ENCODE measurements at places on chromosomes 4 and X.

- DNase-seq: no peak
These were observed 6.7 kb upstream of the CD38 start for GRCh38 chr4:15771216-15772058.

DNA sequence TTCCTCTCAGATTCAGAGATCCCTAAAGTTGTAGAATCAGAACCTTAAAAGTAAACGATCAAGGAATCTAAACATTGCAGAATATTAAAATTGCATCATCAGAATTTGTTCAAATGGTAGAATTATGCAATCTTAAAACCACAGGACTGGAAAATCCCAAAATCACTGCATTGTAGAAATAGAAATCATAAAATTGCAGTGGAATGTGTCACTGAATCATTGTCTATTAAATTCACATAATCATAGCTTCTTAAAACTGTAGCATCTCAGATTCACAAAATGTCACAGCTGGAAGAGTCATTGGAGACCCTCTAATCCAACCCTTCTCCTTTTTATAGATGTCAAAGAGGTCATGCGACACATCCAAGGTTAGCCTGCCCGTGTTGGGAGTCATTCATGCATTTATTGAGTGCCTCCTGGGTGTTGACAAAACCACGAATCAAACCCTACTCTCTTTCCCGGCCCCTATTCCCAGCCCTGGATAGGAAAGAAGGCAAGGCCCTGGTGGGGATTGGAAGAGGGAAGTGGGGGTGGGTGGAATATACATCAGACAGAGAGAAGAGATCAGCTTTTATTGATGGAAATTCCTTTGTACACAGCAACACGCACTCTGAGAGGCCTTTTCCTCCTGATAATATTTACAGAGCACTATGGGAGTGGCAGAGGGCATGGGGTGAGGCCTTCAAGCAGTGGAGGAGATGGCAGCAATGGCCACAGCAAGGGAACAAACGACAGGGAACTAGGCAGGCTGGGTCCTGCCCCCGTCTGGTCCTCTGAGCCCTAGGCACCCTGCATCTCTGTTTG, 15.4 kb downstream of the IQSEC2 start:
- DNase-seq: no peak

GRCh38 chrX:50963842-50964241, 53.3 kb downstream of the BMP15 start:
- no peak for DNase-seq

- no peak for DNase-seq
These were observed 49.8 kb downstream of the TBCK start for GRCh38 chr4:106266201-106266600.

- no peak for DNase-seq
These were observed 29.0 kb upstream of the UBE2K start for GRCh38 chr4:39668887-39669286.

DNA sequence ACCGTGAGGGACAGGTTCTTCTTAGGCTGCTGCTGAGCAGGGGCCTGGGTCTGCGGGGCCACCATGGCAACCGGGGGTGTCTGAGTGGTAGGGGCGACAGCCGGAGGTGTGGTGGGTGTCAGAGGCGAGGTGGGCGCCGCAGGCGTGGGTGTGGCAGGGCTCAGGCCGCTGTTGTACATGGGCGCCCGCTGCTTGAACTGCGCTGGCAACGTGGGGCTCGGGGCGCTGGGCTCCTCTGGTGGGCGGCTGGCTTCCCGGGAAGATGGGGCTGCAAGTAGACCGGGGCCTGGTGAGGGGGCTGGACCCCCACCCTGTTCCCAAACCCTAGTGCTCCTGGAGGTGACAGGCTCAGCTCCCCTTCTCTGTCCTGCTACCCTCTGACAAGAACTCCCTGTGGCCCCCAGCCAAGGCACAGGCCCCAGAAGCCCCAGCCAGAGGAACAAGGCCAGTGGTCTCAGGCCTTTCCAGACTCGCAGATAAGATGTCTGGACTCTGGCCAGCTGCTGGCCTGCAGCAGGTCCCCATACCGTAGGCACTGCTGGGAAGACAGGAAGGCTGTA, 24.8 kb downstream of the NELFA start:
- DNase-seq: no peak

DNA sequence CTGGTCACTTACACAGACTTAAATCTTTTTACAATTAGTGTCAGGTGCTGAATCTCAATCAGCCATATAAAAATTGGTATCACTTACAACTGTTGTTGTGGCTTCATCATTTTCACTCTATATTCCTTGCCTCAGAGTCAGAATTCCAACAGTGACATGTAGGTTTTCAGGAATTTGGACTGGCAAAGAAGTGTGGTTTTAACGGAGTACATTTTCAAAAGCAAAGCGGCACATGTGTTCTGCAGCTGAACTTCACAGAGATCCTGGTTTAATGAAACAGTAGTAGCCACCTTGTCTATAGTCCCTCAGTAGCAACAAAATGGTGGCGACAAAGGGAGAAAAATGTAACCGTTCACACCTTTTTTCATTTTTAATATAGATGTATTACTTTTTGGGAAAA, 486.6 kb downstream of the FAT4 start:
- DNase-seq: no peak

GRCh38 chrX:13473442-13474163, 95.8 kb upstream of the EGFL6 start:
- no peak for DNase-seq

DNA sequence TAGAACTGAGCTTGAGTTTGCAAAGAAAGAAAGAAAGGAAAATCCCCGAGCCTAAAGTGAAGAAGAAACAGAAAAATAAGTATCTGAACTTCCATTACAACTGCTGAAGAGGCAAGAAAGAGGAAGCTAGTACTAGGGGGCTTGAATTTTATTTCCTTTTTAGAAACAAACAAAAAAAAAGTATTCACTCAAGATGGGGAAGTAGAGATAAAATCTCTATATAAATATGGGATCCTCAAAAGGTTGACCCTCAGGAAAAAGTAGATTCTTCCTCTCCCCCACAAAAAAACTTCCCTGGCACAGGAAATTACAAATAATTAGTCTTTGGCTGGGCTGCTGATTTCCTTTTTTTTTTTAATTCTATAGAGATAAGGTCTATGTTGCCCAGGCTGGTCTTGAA, 16.0 kb downstream of the LRBA start:
- no peak for DNase-seq

DNA sequence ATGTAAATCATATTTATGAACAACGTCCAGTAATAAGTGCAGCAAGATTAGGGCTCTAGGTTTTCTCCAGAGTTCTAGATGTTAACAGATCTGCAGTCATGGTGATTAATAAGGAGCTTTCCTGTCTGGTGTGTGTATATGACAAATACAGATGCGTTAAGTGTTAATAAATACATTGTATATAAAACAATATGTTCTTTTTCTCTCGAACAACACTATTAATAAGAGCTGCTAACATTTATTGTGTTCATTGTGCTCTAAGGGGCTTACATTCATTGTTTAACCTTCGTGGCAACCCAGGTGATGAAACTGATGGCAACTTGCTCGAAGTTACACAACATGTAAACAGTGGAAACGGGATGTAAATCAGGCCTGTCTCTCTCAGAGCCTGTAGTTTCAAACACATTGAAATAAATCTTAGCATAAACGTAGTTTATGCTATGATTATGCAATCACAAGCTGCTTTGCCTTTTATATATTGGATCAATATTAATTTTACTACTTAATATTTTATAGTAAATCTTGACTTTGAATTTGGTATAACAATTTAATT, 547 bp upstream of the CLGN start:
- no peak for DNase-seq

Data from D721Med (cell line).